ENCODE measurements at places on chromosomes 16 and 17. TPM values are rescaled to one million over a fixed set of nuclear protein-coding genes. Genes with fewer than 3 reads are reported as not detected.

Gene OR4D1
- not detected for total RNA-seq

Gene KRT31
- total RNA-seq: not detected

Gene RNF157
- total RNA-seq: 0.44 TPM

Gene VASN
- 0.13 TPM for total RNA-seq

Gene TBC1D3K
- total RNA-seq: not detected
